Cortex of kidney (tissue), 1 donor: ENCODE measurements at places on chromosomes 12 and 14.

DNA sequence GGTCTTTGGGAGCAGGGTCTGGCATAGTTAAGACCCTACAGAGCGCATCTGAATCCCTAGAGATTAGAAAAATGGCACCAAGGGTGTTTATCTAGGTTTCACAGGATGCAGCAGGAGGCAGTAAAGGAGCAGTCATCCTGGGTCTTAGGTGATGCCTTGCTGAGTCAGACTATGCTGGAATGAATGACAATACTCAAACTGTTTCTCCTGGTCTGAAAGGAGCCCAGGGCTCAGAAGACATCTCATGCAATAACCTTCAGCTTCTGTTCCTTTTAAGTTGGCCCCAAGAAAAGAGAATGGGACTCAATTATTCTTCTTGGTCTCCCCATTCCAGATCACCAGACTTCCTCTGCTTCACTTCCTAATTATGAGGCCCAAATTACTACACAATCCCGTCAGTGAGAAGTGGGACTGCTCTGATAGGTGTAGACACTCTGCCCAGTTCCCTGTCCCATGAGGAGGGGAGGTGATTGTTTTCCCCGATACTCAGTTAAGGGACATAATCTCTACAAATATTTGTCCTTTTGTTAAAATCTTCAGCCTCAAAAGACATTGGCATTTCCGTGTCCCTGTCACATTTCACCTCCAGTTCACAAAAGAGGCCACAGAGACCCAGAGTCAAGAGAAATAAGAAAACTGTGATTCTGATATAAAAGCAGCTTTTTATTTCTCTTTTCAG, 14.8 kb upstream of the APOF start:
- no peak for DNase-seq

DNA sequence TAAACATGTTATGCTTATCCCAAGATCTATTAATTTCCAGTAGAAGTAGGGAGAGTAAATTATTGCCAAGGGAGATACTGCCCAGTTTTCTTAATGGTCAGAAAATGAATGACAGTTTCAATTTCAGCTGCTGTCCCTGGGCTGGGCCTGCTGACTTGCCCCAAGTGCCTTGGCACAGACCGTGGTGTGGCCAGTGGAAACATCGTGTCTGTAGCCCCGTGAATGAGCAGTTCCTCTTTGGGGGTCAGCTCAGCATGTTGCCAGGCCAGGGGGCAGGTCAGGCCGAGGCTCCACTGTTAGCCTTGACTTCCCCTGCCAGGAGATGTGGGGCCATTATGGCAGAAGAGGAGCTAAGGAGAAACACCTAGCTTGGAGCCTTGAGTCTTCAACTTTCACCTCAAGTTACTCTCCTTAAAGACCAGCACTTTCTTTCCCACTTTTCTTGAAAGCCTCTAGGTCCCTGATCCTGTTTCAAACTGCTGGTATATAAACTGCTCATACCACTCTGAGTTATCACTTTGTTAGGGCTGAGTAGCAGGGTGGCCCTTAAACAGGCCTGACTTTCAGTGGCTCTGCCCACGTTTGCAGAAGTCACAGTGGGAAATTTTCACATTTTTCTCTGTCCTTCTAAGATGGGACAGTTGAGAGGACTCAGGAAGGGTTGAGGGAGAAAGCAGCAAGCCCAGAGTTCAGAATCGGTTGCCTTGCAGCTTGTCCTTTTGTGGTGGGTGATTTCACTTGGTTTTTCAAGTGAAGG, 73.2 kb downstream of the SUSD6 start:
- no peak for DNase-seq

GRCh38 chr14:92475451-92476187, 38.0 kb upstream of the RIN3 start:
- no peak for DNase-seq

GRCh38 chr12:53232646-53233461, 845 bp upstream of the RARG start:
- no peak for DNase-seq

DNA sequence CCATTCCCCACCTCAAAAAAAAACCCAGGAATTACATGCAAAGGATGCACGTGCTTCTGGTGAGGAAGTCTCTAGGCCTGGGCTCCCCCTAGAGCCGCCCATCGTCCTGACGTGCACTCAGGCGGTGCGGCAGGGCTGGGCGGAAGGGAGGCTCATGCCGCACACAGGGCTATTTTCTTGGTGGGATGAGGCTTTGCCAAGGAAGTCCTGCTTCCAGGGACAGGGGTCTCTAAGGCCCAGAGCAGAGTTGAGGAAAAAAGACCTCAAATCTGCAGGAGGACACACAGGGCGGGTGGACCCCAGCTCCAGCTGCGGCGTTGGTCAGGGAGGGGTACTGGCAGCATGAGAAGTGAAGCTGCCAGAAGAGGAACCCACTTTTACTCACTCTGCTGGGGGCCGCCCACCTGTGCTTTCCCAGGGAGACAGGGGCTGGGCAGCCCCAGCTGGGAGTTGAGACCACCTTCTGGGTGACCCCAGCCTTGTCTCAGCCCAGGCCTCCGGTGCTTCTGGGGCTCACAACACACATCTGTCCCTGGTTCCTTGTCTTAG, 4.2 kb downstream of the RHOF start:
- no peak for DNase-seq

DNA sequence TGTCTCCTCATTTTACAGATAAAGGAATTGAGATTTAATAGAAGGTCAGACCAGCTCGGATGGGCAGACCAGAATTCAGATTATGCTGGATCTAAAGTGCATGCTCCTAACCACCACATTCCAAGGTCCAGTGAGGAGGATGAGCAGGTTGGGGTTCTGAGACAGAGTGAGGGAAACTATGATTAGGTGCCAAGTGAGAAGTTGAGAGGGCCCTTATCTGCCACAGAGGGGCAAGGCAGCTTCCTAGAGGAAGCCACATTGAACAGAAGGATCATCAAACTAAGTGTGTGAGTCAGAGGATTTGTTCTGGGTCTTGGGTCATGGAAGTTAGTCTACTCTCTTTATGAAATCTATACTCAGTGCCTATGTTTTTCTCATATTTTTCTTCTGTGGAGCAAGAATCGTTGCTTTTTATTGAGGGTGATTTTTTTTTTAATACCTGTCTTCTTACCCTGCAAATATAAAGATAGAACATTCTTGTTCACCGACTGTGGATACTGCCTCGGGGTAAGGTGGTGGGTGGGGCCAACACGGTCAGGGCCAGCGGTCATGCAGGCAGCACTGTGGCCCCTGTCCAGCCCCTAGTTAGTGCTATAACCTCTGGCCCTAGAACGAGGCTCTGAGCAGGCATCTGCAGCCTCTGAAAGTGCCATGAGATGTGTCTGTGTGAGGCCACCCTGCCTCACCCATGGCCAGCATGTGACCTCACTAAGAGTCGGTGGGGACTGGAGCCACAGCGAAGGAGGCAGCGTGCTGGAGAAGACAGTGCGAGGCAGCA, 55.6 kb upstream of the PTHLH start:
- no peak for DNase-seq

GRCh38 chr14:51822499-51822898, 37.9 kb upstream of the GNG2 start:
- no peak for DNase-seq

DNA sequence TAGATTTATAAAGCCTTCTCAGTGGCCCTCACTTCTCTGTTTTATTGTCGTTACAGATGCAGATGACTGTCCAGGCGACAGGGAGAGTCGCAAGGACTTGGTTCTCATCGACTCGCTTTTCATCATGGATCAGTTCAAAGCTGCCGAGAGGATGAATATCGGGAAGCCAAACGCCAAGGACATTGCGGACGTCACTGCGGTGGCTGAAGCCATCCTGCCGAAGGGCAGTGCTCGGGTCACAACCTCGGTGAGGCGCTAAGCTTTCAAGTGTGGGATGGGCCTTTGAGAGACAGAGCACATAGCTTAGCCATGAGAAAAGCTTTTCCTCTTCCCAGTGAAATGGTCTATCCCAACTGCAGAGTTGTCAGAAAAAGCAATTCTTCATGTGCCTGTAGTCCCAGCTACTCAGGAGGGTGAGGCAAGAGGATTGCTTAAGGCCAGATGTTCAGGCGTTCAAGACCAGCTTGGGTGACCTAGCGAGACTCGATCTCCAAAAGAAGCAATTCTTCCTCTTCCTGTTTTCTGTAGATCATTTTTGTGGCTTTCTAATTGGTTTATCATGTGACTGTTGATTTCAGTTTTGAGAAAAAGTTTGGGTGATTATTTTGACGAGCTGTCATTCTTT, 56.4 kb downstream of the EP400 start:
- no peak for DNase-seq

- no peak for DNase-seq
Observed at GRCh38 chr12:118964988-118965387, 16.4 kb upstream of the SRRM4 start.

- DNase-seq, result no peak
Observed at GRCh38 chr14:87805315-87805723, 187.7 kb downstream of the GALC start.

DNA sequence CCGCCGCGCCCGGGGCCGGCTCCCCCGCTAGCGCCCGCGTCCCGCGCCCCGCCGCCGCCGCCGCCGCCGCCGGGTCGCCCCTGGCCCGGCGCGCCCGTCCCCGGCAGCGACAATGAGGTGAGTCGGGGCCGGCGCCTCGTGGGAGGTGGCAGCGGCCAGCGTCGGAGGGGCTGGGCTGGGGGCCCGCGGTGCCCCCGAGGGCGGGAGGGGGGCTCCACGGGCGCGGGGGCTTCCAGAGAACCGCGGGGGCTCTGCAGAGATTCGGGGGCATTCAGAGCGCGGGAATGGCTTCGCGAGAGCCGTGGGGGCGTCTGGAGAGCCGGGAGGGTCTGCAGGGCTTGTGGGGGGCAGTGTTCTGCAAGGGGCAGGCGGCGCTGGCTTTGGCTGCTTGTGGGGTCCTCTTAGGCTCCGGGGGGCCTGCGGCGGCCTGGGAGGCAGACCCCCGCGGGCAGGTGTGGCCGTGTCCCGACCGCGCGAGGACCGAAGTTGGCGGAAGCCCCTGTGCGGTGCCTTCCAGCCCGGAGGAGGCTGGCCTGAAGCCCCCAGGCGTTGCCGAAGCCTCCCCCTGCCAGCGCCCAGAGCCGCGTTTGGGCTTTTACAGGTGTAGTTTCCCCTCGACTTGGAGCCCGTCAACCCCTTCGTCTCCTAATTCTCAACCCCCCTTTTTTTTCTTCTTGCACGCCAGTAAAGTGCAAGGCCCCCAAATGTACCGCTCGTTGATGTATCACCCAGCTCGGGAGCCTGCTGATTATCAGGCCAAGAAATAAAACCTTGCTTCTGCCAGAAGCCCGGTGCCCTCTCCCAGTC, 93.1 kb upstream of the EVL start:
- DNase-seq, result no peak

DNA sequence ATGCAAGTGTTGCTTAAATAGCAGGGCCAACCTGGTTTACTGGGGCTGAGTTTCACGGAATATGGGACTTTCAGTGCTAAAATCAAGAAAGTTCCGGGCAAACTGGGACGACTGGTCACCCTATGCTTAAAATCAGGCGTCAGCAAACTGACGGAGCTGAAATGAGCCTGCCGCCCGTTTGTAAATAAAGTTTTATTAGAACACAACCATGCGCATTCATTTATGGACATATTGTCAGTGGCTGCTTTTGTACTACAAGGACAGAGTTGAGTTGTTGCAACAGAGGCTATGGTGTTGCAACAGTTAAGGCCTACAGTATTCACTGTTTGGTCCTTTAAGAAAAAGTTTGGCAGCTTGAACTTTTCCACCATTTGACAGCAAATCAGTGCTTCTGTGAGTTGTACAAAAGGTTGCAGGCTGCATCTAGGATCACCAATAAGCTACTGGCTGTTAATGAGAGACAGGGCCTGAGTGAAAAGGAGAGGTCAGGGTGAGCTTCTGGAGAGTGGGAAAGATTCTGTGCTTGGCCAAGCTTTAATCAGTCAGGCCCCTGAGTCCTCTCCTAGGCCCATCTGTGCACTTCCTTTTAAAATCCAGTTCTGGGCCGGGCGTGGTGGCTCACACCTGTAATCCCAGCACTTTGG, 13.3 kb downstream of the SELPLG start:
- no peak for DNase-seq

GRCh38 chr12:114412307-114412706, 6.4 kb upstream of the TBX5 start:
- no peak for DNase-seq

DNA sequence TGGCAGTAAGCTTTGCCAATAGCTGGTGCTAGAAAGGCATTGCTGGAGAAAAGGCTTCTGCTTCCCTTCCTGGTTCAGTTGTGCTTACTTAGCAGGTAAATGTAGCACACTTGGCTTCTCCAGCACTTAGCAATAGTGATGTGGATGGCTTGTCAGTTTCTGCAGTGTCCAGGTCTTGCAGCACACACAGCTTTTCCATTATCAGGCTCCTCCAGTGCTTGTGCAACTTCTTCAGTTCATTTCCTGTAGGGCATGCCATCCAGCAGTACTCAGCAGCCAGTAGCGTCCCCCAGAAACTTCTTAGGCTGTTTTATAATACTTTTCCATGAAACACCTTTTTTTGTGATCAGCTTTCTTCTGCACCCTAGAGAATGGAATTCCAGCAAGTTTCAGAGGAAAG, 154.6 kb downstream of the SLC6A15 start:
- DNase-seq, result no peak

DNA sequence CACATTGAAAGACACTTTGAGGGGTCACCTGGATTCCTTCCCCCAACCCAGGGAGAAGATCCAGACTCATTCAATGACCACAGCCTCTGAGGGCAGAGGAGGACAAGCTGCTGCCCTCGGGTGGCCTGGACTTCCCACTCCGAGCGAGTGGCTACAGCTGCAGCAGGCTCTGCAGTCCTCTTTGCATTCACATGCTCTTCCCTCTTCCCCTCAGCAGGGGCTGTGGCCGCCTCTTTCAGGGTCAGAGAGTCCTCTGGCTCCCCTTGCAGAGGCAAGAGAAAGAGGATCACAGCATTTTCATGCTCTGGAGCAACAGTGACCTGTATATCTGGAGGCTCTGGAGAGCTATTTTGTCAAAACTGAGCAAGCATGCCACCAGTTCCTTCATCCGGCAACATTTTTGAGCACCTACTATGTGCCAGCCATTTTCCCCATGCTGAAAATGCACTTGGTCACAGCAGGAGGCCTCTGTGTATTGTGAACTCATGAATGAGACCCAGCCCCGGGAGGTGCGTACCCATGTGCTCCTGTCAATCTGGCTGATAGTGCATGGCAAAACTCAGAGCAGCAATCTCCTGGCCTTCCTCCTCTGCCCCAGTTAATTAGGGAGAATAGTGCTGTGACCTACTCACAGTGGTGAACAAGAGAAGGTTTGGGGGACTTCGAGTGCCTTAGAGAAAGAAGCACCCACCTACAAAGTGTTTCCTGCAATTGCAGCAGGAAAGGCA, 42.9 kb upstream of the KCNA5 start:
- DNase-seq, result no peak

GRCh38 chr14:101273091-101273490, 288.2 kb upstream of the DIO3 start:
- no peak for DNase-seq

- no peak for DNase-seq
Observed at GRCh38 chr14:52251724-52252123, 15.8 kb upstream of the PTGDR start.

DNA sequence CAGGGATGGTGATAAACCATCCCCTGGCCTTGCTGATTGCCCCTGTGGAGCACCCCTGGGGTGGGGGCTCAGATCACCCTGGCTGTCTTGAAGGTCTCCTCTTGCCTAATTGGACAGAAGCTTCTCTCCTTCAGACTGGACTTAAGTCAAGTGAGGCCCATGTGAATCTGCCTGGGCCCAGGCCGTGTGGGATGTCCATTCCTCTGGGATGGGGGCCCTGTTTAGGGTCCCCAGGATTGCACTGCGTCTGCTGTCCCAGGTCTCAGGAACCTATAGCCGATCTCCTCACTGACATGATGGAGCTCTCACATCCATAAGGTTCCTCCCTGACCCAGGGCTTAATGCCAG, 20.2 kb downstream of the SERPINA1 start:
- DNase-seq, result no peak

GRCh38 chr12:47935184-47935583, 28.2 kb upstream of the TMEM106C start:
- no peak for DNase-seq
